Kasumi-1 (cell line): ENCODE measurements at places on chromosomes 3 and 15.
A peak's percentile ranks its signal among the peaks of the same experiment; 100 is the strongest.

DNA sequence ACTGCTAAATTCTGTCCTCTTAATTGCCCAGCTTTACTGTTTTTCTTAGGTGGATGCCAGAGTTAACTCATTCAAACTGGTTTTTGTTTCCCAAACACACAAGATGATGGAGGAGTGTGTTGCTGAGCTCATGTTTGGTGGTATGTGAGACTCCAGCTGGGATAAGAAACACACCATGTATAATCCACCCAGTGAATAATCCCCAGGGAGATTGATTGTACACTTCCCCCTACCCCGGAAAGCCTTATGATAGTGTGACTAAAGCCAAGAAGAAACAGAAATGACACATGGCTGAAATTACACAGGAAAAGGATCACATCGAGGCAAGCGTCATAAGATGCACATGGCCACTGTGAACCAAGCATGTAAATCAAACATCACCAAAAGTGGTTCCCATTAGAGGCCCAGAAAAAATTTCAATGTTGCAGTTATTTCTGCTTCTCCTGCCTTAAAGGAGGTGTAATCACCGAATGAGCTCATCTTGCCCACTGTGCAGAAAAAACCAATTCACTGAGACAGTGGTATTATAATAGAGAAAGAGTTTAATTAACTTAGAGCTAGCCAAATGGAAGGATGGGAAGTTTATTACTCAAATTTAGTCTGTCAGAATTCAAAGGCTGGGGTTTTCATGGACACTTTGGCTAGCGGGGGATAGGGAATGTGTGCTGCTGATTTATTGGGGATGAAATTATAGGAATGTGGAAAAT, 56.7 kb upstream of the MAGI1 start:
- no peak for DNase-seq

GRCh38 chr3:164049847-164050246, 1028.4 kb downstream of the SI start:
- no peak for DNase-seq

GRCh38 chr3:168040607-168041208, 55.0 kb downstream of the GOLIM4 start:
- peak; percentile 93 for DNase-seq

DNA sequence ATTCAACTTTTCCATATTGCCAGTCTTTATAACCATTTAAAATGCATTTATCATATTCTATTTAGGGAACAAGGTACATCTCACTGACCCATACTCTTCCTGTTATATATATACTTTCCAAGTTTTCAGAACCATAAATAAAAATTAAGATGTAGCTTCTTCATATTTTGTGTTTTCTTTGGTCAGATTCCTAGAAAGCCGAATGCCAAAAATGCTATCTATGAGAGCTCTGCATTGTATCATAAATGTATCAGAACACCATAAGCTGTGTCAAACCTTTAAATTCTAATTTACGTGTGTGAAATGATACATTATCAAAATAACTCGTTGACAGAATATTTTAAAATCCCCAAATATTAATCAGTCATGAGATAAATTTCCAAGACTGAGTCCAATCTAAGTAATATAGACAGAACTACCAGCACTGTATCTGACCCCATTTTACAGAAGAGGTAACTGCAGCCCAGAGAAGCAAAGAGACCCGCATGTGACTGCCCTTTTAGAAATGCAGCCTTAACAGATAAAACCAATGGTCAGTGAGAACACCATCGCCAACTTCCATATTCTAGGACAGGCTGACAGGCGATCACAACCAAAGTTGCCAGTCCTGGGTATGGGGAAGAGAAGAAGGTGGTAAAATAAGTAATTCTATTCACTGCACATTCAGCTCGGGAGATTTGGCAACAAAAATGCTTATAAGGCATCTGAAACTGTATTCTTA, 16.2 kb upstream of the RPS17 start:
- no peak for DNase-seq

GRCh38 chr3:144141496-144141895, 169.9 kb downstream of the DIPK2A start:
- no peak for DNase-seq

DNA sequence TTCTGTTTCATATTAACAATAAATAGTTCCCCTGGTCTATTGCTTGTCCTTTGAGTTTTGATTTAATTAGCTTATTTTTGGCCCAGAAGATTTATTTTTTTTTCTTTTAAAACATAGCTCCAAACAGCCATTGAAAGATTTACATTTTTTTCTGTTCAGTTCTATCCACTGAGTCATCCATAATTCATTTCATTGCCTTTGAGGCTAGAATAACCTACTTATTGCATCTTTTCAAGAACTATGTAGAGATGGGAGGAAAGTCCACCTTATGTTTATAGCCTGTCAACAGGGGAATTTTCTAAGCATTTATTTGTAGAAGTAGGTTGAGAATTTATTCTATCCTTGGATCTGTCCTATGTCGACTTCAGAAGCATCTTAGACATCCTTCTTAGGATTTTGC, 53.4 kb upstream of the CHD2 start:
- DNase-seq = no peak

- no peak for DNase-seq
These were observed 166.6 kb downstream of the PLD1 start for GRCh38 chr3:171643681-171644080.

- peak; percentile 85 for DNase-seq
These were observed 28.3 kb downstream of the RSL24D1 start for GRCh38 chr15:55168350-55168974.

GRCh38 chr3:27657404-27657803, 64.7 kb downstream of the EOMES start:
- no peak for DNase-seq

GRCh38 chr3:114855839-114856238, 291.2 kb downstream of the ZBTB20 start:
- no peak for DNase-seq

DNA sequence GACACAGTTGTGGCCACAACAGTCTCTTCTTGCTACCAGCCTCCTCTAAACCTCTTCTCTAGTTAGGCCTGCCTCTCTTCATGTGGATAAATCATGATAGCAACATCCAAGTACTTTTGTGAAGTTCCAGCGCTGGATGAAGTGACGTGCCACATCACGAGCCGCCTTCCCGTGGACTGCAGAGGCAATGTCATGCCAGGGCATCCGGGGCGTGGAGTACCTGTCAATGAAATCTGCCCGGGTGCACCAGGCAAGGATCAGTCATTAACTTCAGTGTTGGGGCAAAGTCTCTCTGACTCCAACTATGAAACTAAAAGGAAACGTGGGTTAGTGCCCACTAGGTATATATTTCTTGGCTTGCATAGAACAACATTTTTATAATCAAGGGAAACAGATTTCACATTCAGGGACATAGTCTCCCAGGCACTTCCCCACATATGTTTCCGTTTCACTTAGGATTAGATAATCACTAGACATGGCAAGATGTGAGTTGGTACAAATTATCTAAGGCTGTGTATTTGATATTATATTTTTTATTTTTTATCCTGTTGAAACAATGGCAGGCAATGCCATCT, 133.6 kb downstream of the PLD1 start:
- DNase-seq = no peak

GRCh38 chr15:70321172-70321819, 223.6 kb upstream of the TLE3 start:
- no peak for DNase-seq

- no peak for DNase-seq
These were observed 848.6 kb downstream of the IGSF11 start for GRCh38 chr3:118186051-118186450.

DNA sequence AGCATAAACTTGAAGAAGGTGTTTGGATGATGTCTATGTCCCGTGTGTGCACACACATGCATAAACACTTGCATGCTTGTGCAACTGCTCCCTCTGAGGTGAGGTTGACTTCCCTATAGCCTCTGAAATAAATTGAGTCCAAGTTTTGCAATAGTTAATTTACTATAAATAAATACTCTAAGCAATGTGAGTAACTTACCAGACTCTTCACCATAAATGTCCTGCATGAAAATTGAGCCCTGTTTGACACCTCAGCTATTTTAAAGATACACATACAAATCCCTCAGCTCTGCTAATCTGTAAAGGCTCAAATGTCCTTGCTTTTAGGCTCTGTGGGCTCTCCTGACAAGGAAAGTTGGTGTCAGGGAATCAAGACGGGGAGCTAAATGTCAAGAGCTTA, 37.1 kb downstream of the GJD2 start:
- DNase-seq = no peak

DNA sequence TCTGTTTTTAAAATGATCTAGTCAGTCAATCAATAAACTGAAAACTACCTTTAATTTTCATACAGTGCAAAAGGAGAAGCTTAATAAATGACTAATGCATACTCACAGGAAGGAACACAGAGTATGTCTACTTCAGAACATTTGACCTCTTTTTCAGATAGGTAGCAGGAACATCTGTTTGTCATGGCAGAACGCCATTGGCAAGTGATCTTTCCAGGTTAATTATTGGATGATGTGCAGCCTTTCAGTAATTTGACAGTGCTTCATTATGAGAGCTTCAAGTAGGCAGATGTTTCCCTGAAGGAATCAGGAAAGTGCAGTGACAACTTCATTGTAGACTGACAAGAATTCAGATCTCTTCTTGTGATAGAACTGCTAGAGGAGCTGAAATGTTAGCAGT, 325.0 kb downstream of the OTOL1 start:
- no peak for DNase-seq

DNA sequence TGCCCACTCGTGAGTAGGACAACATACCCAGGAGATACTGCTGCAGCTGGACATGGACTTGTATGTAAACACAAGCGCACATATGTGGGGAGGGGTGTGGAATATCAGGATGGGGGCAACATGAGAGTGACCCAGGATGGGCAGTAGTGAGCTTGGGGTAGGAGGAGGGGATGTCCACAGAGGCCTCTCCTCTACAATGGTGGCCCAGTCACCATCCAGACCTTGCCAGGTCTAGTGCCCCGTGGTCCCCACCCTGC, 266 bp upstream of the ZBTB47 start:
- no peak for DNase-seq

DNA sequence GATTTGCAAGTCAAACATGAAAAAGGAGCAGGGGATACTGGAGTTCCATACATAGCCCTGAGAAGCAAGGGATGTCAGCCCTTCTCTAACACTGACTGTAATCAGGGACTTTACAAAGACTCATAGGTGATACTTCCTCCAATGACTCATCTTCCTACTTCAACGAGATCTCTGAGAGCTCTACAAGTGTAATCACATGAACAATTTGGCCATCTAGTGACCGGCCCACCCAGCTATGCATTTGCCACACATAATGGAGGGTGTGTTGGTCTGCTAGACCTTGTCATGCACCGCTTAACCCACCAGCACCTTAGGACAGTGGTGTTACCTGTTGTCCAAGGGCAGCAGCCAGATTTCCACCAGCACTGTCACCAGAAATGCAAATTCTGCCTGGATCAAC, 75.3 kb downstream of the NCEH1 start:
- DNase-seq = no peak

GRCh38 chr3:193780397-193780796, 187.4 kb downstream of the OPA1 start:
- no peak for DNase-seq

DNA sequence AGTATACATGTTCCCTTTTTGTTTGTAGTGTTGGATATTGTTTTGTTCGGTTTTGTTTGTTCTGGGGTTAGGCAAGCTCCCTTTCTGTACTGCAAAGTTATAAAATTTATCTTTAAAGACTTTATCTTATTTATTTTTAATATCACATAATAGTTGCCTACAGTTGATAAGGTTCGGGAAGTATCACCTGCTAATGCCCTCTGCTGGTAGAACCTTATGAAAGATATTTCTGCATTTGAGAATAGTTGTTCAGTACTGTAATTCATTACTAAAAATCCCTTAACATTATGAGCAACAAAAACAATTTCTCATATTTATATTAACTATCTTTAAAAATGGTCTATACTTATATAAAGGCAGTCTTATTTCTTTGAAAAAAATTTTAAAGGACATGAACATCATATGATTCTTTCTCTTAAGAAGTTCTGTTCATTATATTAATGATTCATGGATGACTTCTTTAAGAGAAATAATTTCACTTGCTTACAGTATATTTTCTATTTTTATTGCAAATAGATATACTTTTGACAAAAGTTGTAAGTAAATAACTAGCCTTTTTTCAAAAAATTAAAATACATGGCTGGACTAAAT, 1126.8 kb downstream of the SI start:
- peak; percentile 21 for DNase-seq

- DNase-seq = no peak
These were observed 605.2 kb upstream of the NAALADL2 start for GRCh38 chr3:174253940-174254339.

DNA sequence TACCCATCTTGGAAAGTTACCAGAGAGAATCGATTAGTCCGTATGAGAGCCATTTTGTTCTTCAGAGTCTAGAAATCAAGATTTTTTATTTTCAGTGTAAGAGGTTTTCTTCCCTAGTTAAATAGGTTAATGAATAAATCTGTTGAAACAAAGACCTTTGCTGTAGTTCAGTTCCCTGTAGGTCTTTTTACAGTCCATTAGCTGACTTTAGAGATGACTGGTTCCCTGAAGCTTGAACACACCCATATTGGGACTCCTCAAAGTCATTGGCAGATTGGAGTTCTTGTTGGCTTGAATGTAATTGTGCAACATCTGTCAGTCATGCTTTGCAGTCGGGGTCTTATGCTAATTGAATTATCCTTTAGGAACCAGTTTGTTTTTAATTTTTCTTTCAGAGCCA, 45.3 kb downstream of the SEMA6D start:
- no peak for DNase-seq

DNA sequence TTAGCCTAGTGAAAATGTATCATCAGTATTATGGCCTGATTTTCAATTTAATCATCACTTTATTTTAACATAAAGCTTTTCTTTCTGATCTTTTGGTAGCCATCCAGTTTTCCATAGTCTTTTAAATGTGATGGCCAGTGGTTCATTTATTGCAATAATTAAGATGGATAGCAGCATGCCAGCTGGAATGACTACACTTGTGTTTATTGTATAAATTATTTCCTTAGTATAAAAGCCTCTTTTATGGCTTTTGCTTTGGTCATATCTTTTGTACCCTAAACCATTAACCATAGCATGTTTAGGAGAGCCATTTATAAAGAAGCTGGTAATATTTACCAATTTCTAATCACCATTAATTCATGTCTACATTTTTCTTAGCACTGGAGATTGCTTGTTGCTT, 31.7 kb downstream of the ALCAM start:
- no peak for DNase-seq

DNA sequence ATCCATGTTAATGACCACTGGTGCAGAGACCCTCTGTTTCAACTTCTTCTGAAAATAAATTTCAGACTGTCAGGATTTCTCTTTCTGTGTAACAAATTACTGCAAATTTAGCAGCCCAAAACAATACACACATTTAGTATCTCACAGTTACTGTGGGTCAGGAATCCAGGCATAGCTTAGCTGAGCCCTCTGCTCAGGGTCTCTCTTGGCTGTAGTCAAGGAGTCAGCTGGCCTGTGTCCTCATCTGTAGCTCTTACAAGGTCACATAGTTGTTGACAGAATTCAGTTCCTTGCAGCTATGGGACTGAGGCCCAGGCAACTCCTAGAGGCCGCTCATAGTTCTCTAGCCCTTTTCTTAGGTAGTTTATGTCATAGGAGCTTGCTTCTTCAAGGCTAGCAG, 51.9 kb downstream of the NKIRAS1 start:
- no peak for DNase-seq

GRCh38 chr15:41790756-41791546, 16.7 kb downstream of the MAPKBP1 start:
- no peak for DNase-seq
